ENCODE measurements at places on chromosomes 3 and 15.

DNA sequence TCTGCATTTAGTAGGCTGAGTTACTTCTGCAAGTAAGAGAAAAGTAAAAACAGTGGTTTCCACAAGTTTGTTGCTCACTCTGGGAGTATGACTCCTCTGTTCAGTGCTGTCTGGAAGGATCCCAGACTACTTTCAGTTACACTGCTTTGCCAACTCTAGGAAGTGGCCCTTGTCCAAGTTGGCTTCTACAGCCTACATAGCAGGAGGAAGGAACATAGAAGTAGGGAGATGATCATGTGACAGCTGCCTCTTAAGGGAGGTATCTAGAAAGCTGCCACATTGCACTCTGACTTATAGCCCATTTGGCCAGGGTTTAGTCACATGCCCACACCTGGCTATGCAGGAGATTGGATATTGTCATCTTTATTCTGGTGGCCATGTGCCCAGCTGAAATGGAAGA lies 298.1 kb downstream of the NSUN3 start:
- DNase-seq, result no peak

DNA sequence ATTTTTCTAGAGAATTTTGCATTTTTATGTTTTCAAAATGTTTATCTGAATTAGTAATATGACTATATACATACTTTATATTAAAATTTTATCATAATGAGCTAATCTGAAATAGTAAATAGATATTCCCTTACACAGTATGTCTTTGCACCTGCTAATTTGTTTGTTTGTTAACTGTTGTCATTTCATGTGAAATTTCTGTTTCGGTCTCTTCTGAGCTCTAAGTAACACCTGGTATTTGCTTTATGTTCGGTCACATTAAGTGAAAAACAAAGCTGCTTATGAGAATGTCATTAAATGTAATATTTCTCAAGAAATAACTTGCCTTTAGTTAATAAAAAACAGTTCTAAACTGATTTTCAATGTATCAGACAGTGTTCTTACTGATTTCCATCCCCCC lies 61.1 kb downstream of the FNDC3B start:
- no peak for DNase-seq

- DNase-seq, result no peak
Measured at GRCh38 chr15:72375501-72375845, 341 bp downstream of the HEXA start.

DNA sequence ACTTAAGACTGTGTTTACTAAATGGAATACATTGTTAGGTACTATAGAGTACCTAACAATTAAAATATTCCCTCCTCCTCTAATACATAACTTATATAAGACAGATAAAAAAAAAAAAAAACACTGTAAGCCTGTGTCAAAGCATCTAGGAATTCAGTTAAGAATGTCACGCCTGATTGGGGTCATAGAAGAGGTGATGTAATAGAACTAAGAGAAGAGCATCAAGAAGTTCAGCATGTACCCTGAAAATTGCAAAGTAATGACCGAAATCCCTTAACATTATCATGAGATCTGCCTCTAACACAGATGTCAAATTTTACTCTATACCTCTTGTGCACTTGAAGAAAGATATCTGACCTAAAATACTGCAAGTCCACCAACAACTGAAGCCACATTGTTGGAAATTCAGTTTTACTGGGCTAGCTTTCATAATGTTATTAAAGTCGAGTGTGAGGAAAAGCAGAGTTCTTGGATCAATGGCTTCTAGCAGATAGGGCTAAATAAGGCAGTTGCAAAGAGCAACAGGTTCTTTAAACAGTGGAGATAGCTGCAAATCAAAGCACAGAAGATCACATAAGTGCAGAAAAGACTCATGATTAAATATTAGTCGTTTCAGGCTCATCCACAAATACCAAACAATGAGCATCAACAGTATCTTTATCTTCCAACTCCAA lies 75.0 kb downstream of the TBL1XR1 start:
- DNase-seq, result no peak
